ENCODE measurements at places on chromosomes 12 and 14. TPM values are rescaled to one million over a fixed set of nuclear protein-coding genes. Genes with fewer than 3 reads are reported as not detected.

Gene SPTB
- 0.36 TPM for total RNA-seq

Gene ABCD2
- not detected for total RNA-seq

DNA sequence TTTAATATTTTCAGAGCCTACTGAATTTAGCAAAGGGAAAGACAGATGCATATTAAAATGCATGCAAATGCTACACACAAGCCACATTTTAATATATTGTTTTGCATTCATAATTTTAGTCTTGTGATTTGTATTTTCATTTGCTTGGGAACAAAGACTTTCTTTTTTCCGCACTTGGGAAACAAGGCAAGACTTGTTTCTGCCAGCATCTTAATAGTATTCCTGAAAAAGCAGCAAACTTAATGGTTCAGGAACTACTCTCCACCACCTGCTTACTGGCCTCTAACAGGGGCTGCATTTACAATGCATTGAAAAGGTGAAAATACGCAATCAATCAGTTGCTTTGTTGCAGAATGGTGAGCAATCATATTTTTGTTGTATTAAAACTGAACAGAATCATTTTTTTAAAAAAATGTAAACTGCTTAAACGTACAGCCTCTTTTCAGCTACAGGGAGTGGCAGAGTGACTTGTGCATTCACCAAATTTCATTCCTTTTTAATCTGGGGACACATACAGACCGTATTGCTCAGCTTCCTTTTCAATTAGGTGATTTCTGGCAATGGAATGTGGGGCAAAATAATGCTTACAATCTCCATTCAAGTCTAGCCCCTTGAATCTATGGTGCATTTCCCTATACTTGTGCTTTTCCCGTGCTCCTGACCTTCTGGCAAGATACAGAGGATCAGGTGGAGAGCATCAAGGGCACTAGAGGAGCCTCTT, 144.1 kb upstream of the BTG1 start:
- DNase-seq, result no peak

- no peak for DNase-seq
Measured at GRCh38 chr12:104342635-104343249, 39.2 kb downstream of the EID3 start.

Gene RIPK3
- total RNA-seq, result 6.4 TPM

DNA sequence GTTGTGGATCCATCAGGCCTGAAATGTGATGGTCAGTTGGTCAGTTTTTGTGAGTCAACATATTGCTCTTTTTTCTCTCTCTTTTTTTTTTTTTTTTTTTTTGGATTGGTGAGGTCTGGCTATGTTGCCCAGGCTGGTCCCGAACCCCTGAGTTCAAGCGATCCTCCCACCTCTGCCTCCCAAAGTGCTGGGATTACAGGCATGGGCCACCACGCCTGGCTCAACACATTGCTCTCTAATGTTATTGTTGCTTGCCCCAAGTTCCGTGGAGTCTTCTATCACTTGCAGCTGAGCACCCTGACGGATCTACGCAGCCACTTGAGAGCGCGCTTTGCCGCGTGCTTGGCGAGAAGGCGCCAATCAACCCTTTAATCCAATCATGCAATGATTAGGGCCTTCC, 69.5 kb upstream of the DIO3 start:
- DNase-seq, result no peak

- DNase-seq, result no peak
Measured at GRCh38 chr14:90017371-90017770, 44.4 kb upstream of the KCNK13 start.

DNA sequence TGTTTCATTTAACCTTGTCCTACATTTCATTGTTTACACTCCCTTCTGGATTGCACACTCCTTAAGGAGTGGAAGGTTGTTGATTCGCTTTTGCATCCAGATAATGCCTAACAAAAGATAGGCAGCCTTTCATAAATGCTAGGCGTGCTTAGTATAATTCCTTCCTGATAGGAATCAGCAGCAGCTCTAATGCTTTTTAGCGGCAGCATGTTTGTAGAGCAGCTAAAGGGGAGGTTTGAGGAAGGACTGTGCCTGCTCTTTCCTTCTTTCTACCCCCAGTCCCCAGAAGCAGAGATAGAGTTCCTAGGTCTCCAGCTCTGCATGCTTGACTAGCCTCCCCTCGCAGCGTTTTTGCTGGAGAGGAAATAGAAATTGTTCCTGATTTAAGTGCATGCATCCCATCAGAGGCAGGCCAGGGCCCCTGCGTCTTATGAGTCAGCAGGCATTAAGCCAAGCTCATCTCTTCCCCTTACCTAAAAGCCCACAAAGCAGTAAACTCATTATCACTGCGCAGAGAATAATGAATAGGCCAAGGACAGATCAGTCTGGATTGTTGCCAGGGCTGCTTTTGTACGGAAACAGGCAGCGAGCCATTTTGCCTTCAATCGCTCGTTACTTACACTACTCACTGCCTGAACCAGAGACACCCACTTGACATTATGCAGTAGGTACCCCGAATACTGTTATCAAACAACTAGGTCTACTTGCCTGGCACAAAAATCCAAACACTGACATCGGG, 14.0 kb upstream of the TBPL2 start:
- peak; percentile 40 for DNase-seq

Gene PCK2
- total RNA-seq, result 40.0 TPM

DNA sequence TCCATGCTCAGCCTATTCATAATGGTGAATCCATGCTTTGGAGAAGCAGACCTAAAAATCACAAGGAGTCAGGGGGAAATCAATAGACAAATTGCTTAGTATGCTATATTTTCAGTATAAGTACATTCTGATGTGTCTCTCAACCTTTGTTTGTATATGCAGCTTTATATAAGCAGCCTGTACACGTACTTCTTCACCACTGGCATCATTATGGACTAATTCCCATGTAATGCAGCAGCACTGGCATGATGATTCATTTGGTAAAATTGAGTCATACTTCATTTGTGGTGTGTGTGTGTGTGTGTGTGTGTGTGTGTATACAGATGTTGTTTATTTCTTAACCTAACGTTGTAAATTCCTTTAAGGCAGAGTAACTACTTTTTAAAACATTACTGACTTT, 10.9 kb downstream of the DCP1B start:
- DNase-seq, result peak; percentile 40

DNA sequence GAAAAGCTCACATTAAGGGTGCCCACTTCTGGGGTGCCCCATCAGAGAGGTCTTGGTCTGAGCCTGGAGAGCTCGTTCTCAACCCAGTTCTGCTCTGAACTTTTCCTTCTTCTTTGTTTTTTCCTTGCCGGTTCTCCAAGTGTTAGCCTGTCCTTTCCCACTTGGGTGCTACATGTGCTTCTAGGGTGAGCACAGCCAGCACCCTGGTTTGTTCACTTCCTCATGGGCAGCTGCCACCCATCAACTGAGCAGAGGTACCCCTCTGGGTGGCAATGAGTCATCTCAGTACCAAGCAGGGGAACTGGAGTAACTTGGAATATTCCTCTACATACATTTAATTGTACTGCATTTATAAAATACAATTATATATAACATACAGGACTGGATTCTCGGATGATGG, 3.9 kb upstream of the SYNE3 start:
- DNase-seq, result no peak

GRCh38 chr12:75739912-75740311, 228.5 kb upstream of the KRR1 start:
- DNase-seq, result no peak

DNA sequence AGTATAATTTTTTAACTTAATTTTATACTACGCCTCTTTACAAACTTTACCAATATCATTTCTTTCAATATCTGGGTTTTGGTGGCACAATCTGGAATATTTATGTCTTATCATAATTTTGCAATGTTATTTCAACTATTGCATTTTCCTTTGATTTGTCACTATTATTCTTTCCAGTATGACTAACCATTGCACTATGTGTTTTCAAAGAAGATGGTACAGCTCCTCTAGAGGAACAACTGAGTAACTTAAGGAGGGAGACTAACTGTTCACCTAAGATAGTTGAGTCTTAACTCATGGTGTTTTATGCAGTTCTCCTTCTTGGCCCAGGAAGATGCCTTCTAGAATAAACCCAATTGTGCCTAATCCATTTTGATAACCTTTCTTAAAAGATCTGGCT, 60.5 kb upstream of the KIF21A start:
- DNase-seq, result no peak

DNA sequence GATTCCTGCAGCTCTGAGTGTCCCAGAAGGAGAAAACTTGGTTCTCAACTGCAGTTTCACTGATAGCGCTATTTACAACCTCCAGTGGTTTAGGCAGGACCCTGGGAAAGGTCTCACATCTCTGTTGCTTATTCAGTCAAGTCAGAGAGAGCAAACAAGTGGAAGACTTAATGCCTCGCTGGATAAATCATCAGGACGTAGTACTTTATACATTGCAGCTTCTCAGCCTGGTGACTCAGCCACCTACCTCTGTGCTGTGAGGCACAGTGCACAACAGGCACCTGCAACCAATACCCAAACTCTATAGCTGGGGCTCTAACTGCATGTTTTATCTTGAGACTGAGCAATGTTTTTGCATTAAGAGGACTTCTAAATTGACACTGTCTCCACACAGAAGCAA, 379.2 kb upstream of the OR4E1 start:
- DNase-seq, result no peak

- no peak for DNase-seq
Measured at GRCh38 chr14:24036169-24036962, 15.4 kb upstream of the CARMIL3 start.

Gene PLCZ1
- not detected for total RNA-seq

DNA sequence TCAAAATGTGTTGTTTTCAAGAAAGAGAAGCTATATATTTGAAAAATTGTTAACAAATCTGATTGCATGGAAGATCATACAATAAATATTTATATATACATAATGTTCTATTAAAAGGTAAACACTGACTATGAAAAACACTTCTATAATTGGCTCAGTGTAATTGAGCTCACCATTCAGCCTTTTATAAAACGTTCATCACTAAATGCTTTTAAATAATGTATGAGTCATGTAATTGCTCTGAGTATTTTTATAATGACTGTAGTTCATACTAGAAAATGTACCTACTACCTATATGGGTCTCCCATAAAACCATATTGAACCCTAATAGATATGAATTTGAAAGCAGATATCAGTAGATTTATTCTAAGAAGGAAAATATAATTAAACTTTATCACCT, 240.4 kb upstream of the MGAT4C start:
- DNase-seq, result no peak

GRCh38 chr12:8661016-8661415, 1.6 kb downstream of the MFAP5 start:
- DNase-seq, result no peak

Gene CLEC14A
- total RNA-seq, result not detected

Gene DIO2
- not detected for total RNA-seq

GRCh38 chr12:88914967-88915366, 334.7 kb upstream of the KITLG start:
- no peak for DNase-seq

- no peak for DNase-seq
Measured at GRCh38 chr12:5192726-5193125, 149.0 kb downstream of the KCNA5 start.

Gene MMP17
- 0.69 TPM for total RNA-seq

- no peak for DNase-seq
Measured at GRCh38 chr14:99593971-99594841, 9.8 kb downstream of the CCDC85C start.

Gene GTF2A1
- 9.5 TPM for total RNA-seq

- DNase-seq, result no peak
Measured at GRCh38 chr12:89153341-89153740, 199.0 kb downstream of the DUSP6 start.

GRCh38 chr12:16586350-16587109, 19.4 kb downstream of the LMO3 start:
- no peak for DNase-seq

GRCh38 chr12:65648461-65648860, 175.8 kb upstream of the HMGA2 start:
- no peak for DNase-seq

GRCh38 chr14:50012644-50013043, 103.7 kb downstream of the VCPKMT start:
- no peak for DNase-seq

GRCh38 chr12:118025168-118025567, 8.7 kb downstream of the RFC5 start:
- DNase-seq, result no peak
